ENCODE measurements at places on chromosomes 5 and 9.

- DNase-seq: no peak
Measured at GRCh38 chr5:69048230-69048629, 45.6 kb upstream of the SLC30A5 start.

DNA sequence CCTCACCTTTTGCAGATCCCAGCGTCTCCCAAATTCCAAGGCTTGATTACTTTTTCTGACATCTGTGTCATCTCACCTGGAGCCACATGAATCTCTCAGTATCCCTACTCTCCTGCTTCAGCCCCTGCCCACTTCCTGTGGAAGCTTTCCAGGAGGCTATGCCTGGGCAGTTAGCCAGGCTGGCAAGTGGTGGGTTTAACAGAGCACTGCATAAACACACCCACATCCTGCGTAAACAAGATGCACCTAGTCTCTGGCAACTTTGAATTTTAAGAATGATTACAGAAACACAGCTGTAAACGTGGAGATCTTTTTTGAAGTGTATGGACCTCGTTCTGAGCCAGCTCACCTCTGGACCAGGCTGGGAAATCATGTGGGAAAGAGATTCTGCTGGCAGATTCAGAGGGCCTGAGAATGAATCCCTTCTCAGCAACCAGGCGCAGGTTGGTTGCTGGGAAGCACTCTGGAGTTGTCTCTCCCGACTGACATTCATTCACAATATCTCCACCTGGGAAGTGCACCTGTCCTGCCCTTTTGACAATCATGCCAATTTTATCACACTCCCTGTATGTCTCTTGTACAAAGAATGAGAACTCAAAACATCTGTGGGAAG lies 55.7 kb upstream of the FANCC start:
- DNase-seq: peak; percentile 86

- DNase-seq: no peak
Measured at GRCh38 chr9:127176631-127177030, 54.2 kb upstream of the ANGPTL2 start.

DNA sequence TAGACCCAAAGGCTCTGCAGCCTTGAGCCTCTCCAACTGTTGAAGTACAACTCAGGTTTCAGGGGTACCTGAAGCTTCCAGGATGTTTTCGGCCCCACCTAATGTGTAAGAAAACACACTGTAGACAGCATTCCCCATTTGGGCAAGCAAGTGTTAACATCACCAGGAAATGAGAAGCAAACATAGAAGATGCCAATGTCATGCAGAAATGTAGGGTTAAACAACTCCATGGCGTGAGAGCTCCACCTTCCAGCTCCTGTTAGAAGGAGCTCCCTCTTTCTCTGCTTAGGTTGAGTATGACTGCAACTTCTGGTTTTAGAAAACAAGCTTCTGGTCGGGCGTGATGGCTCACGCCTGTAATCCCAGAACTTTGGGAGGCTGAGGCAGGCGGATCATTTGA lies 31.0 kb upstream of the DENND1A start:
- DNase-seq: no peak

DNA sequence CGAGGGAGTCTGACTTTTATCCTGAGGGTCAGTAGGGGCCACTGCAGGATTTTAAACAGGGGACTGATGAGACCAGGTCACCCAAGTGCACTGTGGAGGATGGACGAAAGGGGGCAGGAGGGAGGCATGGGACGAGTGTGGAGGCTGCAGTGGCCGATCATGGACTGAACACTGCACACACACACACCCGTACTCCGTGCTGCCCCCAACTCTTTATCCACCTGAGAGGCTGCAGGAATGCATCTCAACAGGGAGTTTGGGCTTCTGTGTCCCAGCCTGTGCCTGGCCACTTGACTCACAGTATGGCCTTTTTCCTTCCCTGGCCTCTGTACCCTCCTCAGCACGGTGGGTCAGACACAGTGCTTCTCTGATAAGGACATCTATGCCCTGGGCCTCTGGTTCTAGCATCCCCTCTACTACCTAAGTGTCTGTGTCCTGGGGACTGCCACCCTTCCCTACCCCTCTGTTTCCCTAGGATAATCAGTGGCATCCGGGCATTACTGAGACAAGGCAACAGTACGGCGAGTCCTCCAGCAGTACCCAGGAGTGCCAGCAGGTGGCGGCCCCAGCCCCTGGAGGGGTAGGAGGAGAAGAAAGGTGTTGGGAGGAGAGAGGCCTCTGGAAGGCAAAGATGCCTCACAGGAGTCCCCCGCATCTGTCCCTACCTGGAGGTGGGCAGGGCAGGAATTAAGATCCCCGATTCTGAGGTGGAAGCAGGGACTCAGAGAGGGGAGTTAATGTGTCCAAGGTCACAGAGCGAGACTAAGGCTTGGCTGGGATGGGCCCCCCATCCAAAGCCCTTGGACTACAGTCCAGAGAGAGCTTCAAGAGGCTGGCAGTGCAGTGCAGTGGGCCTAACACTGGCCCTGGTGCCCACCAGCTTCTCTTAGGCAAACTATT lies 5.1 kb upstream of the CDX1 start:
- peak; percentile 50 for DNase-seq

GRCh38 chr9:98191671-98192502 lies 550 bp downstream of the CORO2A start:
- peak; percentile 11 for DNase-seq
